Renal pelvis (tissue), 12 donors: ENCODE measurements at places on chromosomes 4 and X.
A peak's percentile ranks its signal among the peaks of the same experiment; 100 is the strongest.

- no peak for DNase-seq
Observed at GRCh38 chr4:90536408-90536807, 409.2 kb downstream of the CCSER1 start.

DNA sequence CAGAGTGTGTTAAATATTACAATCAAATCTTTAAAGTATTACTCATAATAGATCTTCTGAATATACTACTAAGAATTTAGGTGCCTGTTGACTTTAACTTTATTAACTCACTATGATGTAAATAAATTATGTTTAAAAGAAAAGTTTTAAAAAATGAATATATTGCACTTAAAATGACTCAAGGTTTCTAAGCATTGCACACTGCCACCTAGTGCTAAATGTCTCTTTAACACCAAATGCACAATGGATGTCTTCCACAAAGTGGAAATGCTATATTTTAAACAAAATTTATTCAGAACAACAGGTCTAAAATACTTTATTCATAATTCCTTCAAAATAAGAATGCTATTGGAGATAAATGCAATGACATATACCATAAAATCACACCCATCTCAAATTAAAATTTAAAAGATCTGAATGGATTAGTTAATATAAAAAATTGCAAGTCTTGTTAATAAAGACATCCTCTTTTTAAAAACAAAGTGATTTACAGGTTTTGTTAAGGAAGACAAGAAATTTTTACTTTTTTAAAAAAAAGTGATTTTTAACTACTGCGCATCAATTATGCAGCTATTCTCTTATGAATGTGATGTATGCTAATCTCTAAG lies 5.5 kb downstream of the INPP4B start:
- peak; percentile 28 for DNase-seq

DNA sequence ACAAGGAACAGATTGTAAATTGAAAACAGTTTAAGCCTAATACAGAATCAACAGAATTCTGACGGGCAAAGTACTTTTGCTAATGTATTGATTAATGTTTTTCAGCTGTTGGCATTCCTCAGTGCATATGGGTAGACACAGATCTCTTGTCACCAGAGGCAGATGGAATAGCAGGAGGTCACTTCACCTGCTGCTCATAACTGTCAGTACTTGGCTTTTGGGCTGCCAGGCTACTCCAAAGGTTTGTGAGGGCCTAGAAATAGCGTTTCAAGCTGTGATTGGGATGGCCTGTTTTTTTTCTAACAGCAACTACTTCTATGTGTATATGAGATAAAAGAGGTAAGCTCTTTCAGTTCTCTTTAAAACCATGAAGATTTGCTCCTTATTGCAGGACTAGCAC lies 307.5 kb upstream of the ANXA10 start:
- no peak for DNase-seq

GRCh38 chr4:126784966-126785580 lies 847.7 kb upstream of the INTU start:
- DNase-seq: no peak

- no peak for DNase-seq
Observed at GRCh38 chr4:24568425-24568824, 15.9 kb downstream of the DHX15 start.

DNA sequence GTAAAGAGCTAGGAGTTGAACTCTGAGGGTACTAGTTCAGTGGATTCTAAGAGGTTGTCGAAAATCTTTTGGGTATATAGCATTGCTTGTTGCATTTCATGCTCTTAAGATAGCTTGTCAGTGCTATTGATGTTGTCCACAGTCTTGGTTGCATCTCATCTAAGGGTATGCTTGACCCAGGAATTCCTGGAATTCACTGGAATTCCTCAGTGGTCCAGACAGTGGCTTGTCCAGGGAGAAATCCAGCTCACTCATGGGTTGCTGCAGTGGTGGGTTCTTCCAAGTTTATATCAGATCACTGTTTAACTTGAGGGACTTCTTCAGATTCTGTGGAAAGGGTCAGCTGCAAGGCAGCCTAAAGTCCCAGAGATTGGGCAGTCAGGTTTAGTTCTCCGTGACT lies 29.8 kb upstream of the SMARCAD1 start:
- DNase-seq: no peak

DNA sequence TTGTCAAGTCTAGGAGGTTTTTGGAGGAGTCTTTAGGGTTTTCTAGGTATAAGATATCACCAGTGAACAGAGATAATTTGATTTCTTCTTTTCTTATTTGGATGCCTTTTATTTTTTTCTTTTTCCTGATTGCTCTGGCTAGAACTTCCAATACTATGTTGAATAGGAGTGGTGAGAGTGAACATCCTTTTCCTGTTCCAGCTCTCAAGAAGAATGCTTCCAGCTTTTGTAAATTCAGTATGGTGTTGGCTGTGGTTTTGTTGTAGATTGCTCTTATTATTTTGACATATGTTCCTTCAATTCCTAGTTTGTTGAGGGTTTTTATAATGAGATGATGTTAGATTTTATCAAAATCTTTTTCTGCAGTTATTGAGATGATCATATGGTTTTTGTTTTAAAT lies 165.6 kb upstream of the WDFY3 start:
- no peak for DNase-seq

- DNase-seq: no peak
Observed at GRCh38 chrX:117992192-117992723, 124.4 kb downstream of the KLHL13 start.

DNA sequence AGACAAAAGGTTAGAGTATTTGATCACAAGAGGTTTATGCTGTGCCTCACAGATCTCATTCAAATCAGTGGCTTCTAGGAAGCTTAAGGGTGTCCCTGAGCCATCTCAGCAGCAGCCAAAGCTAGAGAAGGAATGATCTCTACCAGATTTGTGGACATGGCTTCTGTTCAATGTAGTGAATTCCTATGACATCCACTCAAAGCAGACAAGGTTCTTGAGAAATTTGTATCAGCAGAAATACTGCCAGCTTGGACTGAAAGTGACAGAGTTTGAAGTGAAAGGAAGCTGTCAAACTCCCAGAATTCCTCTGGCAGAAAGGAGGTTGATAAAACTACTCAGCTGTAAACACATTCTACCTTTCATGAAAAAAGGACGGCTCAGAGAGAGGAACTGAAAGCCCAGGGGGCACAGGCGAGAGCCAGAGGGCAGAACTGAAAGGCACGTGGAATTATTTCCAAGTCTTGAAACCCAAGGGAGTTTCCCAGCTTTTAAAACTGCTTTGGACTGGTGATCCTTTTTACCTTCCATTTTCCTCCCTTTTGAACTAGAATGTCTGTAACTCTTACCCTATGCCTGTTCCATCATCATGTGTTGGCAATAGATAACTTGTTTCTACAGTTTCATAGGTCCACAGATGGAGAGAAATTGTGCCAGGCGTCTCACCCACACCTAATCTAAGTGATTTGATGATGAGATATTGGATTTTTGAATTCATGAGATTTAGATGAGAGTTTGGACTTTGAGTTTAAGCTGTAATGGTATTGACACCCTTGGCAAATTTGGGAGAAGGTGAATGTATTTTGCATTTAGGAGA lies 14.5 kb upstream of the MED14 start:
- DNase-seq: no peak

GRCh38 chr4:158915683-158916241 lies 146.9 kb downstream of the FNIP2 start:
- DNase-seq: no peak

GRCh38 chr4:136198358-136198757 lies 1333.9 kb downstream of the PCDH18 start:
- no peak for DNase-seq

DNA sequence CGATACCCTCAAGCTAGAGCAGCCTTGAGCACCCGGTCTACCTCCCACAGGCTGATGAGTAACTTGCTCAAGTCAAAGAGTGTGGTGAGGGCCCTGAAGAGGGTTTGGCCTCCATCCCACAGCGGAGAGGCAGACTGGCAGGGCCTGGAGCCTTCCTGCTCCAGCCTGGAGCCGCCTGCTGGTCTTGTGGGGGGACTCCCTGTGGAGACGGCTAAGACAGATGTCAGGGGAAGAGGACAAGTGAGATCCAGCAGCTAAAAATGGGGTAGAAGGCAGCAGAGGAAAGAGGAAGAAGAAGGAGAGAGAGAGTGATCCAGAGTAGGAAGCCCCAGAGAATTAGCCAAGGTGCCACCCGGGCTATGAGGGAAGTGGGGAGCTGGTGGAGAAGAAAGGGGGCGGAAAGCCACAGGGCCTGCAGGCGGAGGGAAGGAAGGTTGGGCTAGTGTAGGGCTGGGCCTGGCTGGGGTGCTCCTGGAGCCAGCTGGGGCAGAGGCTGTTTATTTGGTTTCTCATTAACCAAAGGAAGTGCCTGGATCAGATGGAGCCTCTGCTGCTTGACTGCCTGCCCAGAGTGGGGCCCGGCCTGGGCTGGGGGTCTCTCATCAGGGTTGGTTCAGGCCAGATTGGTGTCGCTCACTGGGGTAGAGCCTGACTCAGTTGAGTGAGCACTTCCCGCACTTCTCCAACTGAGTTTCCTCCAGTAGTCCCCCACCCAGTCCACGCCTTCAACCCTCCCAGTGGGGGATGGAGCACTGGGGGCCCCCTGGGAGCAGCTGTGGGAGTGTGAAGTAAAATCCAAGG lies 14.2 kb downstream of the EFNB1 start:
- no peak for DNase-seq

GRCh38 chr4:15586066-15586465 lies 69.1 kb downstream of the FBXL5 start:
- no peak for DNase-seq
